Vagina (tissue), 2 donors: ENCODE measurements at places on chromosomes 12 and 14.

GRCh38 chr12:39586816-39587215 lies 32.8 kb downstream of the ABCD2 start:
- H3K4me1 ChIP-seq: no peaks in the 10 kb centered on the region
- no peak for DNase-seq
- no peak overlapping the region for H3K4me3 ChIP-seq
- H3K27me3 ChIP-seq: no peaks in the 10 kb centered on the region
- no peaks in the 10 kb centered on the region for H3K36me3 ChIP-seq

GRCh38 chr14:72525087-72525915 lies 368.6 kb downstream of the DPF3 start:
- no peak for DNase-seq
- H3K36me3 ChIP-seq: no peaks in the 10 kb centered on the region
- H3K4me1 ChIP-seq: no peaks in the 10 kb centered on the region
- no peak overlapping the region for H3K27ac ChIP-seq

- DNase-seq: no peak
- no peak overlapping the region for H3K27ac ChIP-seq
- H3K36me3 ChIP-seq: no peaks in the 10 kb centered on the region
- no peak overlapping the region for H3K4me3 ChIP-seq
- H3K4me1 ChIP-seq: no peaks in the 10 kb centered on the region
These were observed 88.3 kb upstream of the PLEKHG7 start for GRCh38 chr12:92614502-92614901.

GRCh38 chr14:74491956-74492775 lies 939 bp downstream of the NPC2 start:
- H3K4me3 ChIP-seq: peak overlapping the region; percentile 97
- peak overlapping the region; percentile 98 for H3K27ac ChIP-seq

DNA sequence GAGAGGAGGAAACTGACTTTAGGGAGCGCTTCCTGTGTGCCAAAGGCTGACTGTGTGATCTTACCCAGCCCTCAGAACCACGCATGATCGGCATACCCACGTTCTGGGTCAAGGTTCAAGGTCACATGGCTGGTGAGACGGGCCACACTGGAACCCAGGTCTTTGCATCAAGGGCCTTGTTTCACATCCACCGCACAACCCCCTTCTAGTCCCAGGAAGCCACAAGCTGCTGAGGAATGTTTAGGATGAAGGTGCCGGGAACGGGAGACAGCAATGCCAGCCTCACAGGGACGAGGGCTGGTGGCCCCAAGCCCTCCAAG lies 50.7 kb downstream of the TESC start:
- no peak for DNase-seq
- H3K27ac ChIP-seq: no peak overlapping the region
- H3K4me3 ChIP-seq: no peak overlapping the region
- no peaks in the 10 kb centered on the region for H3K4me1 ChIP-seq
- H3K36me3 ChIP-seq: no peaks in the 10 kb centered on the region
